Spleen (tissue), 13 donors: ENCODE measurements at places on chromosomes 4 and X.

DNA sequence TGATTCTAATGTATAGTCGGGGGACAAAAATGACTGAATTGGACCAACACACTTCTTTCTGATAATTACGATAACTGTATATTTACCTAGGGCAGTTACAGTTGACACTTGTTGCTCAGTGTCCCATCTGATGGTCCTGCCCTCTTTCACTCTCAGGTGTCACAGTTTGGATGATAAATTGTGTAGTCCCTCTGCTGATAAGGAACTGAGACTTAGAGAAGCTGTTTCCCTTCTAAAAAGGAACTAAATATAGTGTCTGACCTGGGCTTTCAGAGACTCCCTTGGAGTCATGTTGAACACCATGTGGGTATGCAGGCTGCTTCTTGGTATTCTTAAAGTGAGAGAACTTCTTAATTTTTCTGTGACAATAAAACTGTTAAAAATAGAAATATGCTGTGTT is 23.7 kb upstream of the PNPLA4 start:
- no peak for DNase-seq

- DNase-seq, result no peak
These were observed 1.8 kb upstream of the TCEANC start for GRCh38 chrX:13651150-13651549.

DNA sequence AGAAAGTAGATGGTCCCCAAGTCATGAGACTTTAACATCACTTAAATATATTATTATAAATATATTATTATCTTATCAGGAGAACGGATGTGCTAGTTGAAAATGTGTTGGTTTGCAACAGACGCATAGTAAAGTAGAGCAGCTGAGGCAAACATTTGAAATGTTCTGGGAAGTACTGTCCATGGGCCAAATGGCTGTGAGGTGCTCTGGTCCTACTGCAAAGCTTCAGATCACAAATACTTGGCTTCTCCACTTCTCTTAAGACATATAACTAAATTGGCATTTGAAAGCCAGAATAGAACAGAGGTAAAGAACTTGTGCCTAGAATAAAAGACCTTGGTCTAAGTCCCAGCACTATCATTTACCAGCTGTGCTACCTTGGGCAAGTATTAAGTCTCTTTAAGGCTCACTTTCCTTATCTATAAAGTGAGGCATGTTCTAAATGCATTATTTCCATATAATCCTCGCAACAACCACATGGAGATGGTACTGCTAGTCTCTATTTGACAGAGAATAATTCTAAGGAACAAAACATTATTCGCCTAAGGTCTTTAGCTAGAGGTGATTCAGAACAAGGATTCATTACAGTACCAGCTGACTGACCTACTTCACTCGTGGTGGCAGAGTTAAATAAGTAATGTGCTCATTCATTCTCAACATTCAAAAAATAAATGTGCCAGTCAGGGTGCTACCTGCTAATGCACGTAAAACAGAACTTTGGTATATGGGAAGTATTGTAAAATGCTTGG is 297.1 kb downstream of the PPP3CA start:
- DNase-seq, result no peak

DNA sequence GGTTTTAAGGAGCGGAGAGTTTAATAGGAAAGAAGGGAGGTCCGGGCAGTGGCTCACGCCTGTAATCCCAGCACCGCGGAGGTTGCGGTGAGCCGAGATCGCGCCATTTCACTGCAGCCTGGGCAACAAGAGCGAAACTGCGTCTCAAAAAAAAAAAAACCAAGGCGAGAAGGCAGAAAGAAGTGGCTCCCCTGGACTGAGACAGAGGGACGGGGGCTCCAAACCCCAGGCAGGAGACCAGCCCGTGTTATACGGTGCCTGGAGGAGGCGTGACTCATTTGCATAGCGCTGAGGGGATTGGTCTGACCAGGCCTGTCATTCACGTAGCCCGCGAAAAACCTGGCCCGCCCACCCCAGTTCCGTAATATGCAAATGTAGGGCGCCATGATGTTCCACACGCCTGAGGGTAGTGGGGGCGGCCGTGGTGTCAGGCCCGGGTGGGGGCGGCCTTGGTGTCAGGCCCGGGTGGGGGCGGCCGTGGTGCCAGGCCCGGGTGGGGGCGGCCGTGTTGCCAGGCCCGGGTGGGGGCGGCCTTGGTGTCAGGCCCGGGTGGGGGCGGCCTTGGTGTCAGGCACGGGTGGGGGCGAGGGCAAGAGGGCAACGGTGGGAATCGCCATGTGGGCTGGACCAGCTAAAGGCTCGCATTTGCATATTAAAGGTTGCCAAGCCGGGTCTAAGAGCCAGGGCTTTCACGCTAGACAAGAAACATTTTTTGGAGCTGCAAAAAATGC is 2.1 kb downstream of the PLCXD1 start:
- DNase-seq, result peak; percentile 96

GRCh38 chrX:105190252-105190853 is 30.1 kb downstream of the TEX13A start:
- DNase-seq, result no peak

DNA sequence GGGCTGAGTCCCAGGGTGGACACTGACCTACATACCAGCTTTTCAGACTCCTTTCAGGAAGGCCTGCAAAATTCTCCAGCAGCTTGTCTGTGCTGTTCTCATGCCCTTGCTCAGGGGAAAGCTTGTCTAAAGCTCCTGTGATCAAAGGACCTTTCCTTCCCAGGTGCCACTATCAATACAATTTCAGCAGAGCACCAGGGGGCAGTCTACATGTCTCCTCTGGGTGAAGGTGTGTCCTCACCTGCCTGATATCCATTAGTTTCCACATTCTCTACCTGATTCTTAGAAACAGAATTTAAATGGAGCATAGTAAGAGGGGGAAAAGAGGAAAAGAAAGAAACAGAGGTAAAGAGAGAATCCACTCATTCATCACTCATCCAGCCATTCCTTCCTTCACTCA is 114.2 kb downstream of the PPARGC1A start:
- DNase-seq, result no peak

DNA sequence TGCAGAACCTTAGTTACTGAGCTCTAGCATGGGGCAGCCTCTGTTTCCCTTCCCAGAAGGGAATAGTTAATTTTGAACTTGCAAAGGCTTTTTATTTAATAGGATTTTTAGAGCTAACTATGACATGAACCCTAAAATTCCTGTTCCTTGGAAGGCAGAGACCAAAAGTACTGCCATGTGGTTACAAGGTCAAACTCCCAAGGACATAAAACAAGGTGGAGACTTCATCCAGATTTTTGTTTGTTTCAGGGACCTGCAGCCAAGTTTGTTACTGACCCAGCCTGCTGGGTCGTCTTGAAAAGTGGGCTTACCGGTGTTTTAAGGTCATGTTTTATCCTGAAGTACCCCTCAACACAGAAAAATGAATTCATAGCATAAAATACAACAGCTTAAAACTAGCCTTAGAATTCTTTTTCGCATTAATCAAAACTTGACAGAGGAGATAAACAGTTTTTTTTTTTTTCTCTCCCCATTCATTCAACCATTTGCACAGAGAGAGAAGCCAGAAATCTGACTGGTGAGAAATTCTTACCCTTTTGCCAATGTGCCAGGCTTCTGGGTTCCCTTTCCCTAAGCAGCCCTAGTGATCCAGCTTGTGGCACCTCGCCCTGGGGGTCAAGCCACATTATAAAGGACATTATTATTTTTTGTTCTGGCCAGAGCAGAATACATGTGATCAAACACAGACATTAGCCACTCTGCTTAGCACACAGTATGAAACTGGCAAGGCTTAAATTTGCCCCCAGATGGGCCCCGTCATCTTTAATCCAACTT is 21.5 kb upstream of the GRPEL1 start:
- no peak for DNase-seq

- DNase-seq, result no peak
These were observed 29.8 kb downstream of the DCAF8L2 start for GRCh38 chrX:27619975-27620374.

DNA sequence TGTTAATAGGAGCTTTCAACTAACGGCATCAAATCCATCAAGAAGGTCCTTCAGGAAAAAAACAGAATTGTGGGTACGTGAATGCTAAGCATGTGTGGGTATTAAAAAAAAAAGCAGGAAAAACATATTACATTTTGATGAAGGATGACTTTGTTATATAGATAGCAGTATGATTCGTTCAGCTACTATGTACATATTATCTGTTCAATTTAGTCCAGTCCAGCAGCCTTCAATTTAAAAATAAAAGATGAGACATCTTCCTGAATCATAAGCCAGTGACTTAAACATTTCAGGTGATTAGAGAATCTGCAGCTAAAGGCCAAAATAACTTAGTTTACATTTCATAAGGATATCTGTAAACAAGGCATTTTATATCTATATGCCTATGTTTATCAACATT is 63.4 kb downstream of the LCORL start:
- no peak for DNase-seq

DNA sequence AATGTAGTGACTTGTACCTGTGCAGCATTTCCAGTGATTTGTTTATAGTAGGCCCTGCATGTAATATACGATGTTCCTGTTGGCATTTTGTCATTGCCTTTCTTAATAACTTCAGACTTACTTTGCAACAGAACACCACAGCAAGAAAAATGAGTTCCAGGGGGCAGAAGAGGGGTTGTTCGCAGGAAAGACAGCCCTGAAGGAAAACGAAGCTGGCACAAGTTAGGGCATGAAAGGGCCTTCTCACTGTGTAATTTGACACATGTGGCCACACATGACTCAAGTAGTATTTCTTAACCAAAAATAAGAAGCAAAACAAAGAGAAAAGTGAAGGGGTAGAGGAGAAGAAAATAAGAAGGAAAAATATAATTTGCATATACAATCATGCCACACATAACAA is 265.8 kb upstream of the SMIM31 start:
- no peak for DNase-seq

GRCh38 chrX:102950908-102951866 is 14.1 kb downstream of the RAB40AL start:
- DNase-seq, result no peak

- DNase-seq, result no peak
These were observed 255.0 kb upstream of the PITX2 start for GRCh38 chr4:110877778-110878370.

- no peak for DNase-seq
These were observed 55.7 kb downstream of the HTT start for GRCh38 chr4:3130201-3130600.

GRCh38 chr4:8939840-8940742 is 68.5 kb upstream of the HMX1 start:
- peak; percentile 61 for DNase-seq

GRCh38 chr4:7546152-7546808 is 111.5 kb upstream of the PSAPL1 start:
- no peak for DNase-seq

- no peak for DNase-seq
These were observed 211.3 kb upstream of the INTU start for GRCh38 chr4:127421437-127421836.

DNA sequence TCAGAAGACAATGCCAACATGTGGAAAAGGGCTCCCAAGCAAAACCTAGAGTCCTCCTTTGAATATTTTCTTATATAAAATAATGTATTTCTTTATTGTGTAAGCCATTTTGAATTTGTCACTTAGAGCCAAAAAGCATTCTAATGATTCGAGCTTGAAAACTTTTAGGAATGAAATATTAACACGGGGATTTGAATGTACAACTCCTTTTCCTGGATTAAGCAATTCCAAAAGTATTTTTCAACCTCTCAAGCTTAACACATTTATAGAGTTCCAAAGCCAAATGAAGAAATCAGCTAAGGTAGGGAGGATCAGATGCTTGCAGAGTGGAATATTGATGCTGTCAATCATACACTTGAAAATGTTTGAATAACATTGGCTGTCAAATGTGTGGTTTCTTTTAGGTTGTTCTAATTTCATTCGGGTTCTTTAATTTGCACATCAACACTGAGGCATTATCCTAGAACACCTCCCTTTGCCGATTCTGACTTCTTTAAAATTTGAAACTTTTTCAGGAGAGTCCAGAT is 67.2 kb upstream of the ETNPPL start:
- no peak for DNase-seq

DNA sequence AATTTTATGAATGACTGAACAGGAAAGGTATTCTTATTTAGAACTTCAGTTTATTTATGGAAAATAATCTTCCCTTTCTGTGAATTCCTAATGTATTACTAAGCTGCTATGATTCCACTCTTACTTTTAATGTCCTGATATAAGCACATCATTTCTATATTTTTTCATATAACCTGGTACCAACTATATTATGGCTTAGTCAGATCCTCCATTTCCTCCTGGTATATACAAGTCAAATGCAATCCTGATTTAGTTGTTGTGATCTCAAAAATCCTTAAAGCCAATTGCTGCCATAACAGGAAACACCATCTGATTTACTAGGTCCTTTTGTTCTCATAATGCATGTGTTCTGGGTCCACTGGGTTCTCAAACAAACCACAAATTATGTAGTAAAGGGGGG is 26.8 kb downstream of the TRMT2B start:
- no peak for DNase-seq

GRCh38 chr4:56990109-56990905 is 11.6 kb downstream of the POLR2B start:
- DNase-seq, result no peak

GRCh38 chrX:147838465-147839131 is 73.1 kb upstream of the FMR1 start:
- no peak for DNase-seq

GRCh38 chr4:150952167-150952845 is 62.8 kb downstream of the LRBA start:
- no peak for DNase-seq

DNA sequence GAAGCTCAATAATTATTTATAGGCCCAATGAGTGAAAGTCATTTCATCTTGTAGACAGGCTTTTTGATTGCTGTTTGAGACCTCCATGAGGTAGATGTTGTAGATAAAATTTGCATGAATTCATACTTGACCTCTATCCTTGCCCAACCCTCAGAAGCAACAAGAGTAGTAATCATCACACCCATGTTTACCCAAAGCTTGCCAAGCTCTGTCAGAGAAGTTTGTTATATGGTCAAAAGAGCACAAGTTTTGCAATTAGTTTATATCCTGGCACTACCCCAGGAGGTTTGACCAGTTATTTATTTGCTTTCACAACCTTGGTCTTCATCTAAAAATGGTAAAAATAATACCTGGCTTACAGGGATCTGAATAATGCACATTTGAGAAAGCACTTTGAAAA is 20.7 kb downstream of the ADH7 start:
- DNase-seq, result no peak

- DNase-seq, result no peak
These were observed 49.4 kb downstream of the SLC9A6 start for GRCh38 chrX:136034668-136035067.

GRCh38 chr4:167290678-167291077 is 56.4 kb upstream of the SPOCK3 start:
- no peak for DNase-seq

DNA sequence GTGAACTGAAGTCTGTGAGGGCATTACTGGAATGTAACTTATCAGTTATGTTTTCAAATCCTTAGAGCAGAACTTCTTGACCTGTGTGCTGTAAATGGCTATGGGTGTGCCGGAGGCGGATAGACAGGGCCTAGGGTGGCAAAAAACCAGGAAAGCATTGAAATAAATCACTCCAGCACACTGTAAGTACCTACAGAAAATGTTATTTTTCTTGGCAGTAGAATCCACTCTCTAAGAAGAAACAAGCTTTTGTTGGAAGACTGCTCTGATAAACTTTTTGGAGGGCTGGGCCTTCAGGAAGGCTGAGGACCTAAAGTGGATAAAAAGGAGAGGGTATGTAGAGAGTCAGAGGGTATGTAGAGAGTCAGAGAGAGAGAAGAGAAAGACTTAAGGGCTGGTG is 14.9 kb downstream of the CPE start:
- DNase-seq, result no peak

GRCh38 chrX:147927256-147927655 is 15.5 kb downstream of the FMR1 start:
- no peak for DNase-seq

- DNase-seq, result no peak
These were observed 852.7 kb upstream of the SLIT2 start for GRCh38 chr4:19399001-19399400.
